ENCODE measurements at places on chromosomes 1 and 21.

DNA sequence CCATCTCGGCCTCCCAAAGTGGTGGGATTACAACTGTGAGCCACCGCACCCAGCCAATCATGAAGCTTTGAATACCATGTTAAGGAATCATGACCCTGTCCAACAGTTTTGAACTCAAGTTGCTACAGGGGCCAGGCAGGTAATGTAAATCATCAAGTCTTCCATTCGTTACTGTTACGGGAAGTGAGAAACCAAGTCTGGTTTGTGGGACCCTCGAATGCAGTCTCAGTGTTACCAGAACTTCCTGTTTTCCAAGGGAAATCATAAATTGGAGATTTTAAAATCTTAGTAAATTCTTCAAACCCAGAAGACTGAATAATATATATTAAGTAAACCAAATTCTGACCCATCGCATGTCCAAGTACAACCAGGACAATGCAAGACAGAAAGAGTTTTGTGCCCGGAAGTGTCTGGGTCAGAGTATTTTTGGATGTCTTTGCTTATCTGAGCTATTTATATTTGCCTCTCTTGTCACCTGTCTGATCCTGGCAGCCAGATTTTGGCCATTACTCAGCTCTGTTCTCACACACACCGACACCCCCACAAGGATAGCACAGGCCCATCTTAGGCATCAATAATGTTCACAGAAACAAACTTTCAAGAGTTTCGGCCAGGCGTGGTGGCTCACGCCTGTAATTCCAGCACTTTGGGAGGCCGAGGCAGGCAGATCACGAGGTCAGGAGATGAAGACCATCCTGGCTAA is 8.8 kb downstream of the ATP5IF1 start:
- no peak for DNase-seq

- no peak for DNase-seq
These were observed 139.3 kb upstream of the KIAA0040 start for GRCh38 chr1:175331891-175332290.

DNA sequence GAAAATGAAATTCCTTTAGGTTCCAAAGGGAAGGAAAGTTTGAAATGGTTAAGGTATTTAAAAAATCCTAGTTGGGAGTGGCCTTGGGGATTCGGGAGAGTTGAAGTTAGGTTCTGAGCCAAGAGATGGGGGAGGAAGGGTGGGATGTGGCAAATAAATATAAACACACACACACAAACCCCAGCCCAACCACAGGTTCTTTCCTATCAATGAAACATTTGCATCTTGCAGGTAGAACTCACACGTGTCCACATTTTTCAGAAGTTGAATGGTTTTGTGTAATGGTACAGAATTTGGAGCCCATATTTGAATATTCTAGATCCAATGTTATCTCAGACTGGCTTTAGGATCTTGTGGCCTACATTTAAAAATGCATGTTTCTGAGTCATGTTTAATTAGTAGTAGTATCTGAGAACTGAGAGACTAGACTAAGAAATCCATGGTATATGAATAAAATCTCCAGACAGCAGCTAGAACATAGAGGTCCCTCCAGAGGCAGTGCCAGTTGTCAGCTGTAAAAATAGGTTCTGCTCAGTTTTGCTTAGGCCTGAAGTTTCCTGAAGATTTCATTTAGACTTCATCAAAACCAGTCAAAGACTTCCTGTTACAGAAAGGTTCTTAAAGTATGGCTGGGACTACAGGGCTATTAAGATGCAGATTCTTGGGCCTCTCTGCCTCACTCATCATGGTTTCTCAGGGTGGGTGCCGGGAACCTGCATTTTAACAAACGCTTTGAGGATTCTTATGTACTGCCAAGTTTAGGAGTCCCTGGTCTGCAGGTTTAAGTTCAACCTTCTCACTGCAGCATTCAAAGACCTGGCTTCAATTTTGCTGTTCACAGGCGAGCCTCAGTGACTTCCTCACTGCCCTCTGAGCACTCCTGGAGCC is 21.3 kb downstream of the RUNX1 start:
- DNase-seq = peak; percentile 45

GRCh38 chr1:36172017-36172747 is 16.2 kb downstream of the MAP7D1 start:
- no peak for DNase-seq

DNA sequence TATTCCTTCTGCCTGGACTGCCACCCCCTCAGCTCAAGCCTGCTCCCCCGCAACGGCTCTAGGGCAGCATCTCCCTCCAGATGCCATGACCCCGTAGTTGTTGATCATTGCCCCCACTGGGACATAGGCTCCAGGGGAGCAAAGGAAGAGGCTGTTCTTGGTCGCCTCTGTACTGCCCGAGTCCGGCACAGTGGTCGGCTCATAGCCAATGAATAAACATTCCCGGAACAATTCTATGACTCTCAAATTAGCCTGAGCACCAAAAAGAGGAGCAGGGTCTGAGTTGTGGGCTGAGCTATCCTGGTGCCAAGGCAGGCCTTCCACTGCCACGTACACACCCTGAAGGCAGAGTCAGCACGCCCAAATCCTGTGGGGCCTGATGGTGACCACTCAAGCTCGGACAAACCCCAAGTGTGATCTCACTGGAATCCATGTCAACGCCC is 33.1 kb downstream of the CAPZB start:
- no peak for DNase-seq

DNA sequence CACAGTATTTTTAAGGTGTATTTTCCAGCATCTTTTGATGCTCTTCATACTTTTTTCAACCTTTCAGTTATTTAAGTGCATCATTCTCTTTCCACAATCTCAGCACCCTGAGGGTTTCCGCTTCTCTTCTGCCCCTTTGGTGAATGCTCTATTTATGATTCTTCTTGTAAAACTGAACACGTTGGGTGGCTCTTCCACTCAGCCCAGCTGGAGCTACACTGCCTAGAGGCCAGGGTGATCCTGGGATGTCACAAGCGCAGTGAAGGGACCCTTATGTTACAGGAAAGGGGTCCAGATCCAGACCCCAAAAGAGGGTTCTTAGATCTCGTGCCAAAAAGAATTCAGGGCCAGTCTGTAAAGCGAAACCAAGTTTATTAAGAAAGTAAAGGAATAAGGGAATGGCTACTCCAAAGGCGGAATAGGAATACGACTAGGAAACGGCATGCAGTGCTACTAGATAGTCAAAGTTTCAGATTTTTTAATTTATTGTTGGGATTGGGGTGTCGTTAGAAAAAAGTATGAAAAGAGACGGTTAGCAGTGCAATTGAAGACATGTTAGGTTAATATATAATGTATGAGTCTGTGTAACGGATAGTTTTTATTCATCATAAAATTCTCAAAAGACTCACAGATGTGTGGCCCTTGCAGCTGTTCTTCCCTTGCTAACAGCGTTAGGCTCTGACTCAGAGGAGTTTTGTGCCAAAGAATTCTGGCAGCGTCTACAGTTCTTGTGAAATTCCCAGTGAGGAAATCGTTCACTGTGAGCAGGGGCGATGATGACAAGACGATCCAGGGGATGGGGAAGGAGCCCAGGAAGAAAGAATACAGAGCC is 14.4 kb upstream of the ERVH48-1 start:
- peak; percentile 29 for DNase-seq

DNA sequence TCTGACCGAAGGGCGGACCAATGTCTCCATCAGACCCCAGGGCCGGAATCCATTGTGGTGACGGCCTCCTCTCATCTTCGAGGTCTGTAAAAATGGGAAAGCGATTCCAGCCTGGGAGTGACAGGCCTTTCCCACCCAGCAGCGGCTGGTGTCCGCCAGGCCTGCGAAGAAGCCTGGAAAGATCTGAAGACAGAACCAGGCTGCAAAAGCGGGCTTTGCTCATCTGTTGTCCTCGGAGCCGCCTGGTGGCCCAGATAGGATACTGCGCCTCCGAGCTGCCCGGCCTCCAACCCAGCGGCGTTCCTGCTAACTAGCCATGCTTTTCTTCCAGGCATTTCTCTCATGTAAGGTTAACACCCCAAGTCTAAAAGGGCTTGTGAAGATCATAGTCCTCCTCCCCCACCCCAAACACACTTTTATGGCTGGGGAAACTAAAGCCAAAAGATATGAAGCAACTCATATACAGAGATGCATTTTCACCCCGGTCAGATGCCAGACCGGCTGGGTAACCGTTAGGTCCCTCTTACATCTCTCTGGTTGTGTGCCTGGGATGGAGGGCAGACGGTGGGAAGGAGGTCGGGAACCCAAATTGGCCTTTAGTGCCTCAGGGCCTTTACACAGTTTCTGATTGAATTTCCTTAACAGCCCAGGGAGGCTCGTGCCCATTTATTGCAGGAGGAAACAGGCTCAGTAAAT is 1.9 kb upstream of the DHRS3 start:
- peak; percentile 77 for DNase-seq

Data from Kasumi-1 (cell line).